ENCODE measurements at places on chromosomes 12 and 14.

DNA sequence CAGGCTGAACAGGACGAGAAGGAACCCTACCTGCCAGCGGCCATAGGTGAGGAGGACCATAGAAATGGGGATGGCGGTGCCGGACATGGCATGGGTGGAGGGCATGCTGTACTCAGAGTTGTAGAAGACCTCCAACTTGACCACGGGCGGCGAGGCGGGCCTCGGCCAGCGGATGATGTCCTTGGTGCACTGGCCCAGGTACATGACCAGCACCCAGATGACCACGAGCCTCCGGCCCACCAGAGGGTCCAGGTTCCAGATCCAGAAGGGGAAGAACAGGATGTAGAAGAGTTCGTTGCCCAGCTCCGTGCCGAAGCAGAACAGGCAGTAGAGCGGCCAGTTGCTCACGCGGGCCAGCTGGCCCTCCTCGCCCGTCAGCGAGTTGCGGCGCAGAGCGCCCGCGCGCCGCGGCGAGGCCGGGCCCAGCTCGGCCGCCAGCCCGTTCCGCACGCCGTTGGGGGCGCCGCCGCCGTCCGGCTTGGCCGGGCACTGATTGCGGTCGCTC lies 582 bp downstream of the SGPP1 start:
- peak; percentile 68 for DNase-seq

DNA sequence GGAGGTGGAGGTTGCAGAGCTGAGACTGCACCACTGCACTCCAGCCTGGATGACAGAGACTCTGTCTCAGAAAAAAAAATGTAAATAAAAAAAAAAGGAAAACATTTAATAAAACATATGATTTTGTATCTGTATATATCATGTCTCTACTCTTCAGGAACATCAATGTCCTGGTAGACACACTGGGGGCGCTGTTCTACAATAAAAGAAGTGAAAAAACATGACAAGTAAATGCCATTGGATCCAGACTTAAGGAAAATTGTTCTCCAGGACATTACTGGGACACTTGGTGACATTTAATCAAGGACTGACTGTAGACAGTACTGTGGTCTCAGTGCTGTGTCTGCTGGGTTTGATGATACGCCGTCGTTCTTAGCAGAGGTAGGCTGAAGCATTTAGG lies 15.5 kb upstream of the KLC1 start:
- no peak for DNase-seq

- no peak for DNase-seq
These were observed 62.8 kb downstream of the HECTD4 start for GRCh38 chr12:112319395-112319794.

GRCh38 chr14:98262566-98262965 lies 1009.4 kb downstream of the BCL11B start:
- no peak for DNase-seq

DNA sequence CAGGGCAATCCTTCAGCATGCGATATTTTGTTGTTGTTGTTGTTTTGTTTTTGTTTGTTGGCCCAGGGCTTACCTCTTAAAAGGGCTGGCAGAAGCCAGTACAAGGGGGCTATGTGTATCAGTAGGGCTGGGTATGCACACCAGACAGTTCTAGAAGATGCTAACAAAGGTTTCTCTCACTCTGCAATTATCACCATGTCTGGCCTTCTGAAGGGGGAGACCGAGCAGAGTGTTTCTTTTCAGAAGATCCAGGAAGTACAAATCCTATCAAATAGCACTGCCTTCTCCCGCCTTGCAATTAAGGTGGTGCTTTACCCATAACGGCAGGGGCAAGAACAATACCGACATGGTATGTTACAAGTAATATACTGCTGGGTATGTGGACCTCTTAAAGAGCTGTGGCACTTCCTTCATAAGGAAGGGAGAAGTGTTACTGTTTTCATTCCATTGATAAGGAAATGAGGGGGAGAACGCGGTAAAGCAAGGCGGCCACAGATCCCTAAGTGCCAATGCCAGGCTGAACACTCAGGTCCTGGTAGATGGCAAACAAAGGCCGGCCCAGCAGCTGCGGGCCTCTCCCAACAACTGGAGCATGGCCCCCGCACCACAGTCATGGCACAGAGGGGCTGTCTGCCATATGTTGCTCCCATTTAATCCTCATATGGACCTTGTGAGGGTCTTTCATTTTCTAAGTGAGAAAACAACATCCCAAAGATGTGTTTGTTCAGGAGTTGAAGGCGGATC lies 19.2 kb upstream of the CACNA2D4 start:
- no peak for DNase-seq

DNA sequence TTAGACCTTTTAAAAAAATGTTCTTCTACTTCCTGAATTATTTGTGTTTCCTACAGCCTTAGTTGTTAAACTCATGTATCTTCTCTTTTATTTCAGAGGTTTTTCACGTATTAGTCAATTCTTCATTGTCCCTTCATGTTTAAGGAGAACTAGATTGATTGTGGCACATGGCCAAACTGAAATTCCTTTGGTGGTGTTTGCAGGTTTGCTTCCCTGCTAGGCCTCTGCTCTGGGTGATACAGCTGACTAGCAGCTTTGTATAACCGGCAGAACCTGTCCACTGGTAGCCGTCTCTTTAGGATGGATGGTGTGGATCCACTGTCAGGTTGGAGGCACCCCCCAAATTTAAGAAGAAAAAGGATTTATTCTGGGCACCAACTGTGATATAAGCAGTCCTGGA lies 262.1 kb downstream of the FBXL14 start:
- no peak for DNase-seq

GRCh38 chr12:44837114-44837755 lies 38.9 kb downstream of the NELL2 start:
- DNase-seq: no peak

GRCh38 chr12:29242921-29243431 lies 93.9 kb downstream of the FAR2 start:
- DNase-seq: no peak

- DNase-seq: no peak
These were observed 55.1 kb downstream of the BRMS1L start for GRCh38 chr14:35881280-35881679.

GRCh38 chr12:52794479-52795331 lies 1.2 kb downstream of the KRT3 start:
- peak; percentile 24 for DNase-seq

GRCh38 chr14:37401093-37401492 lies 194.0 kb downstream of the FOXA1 start:
- DNase-seq: no peak

DNA sequence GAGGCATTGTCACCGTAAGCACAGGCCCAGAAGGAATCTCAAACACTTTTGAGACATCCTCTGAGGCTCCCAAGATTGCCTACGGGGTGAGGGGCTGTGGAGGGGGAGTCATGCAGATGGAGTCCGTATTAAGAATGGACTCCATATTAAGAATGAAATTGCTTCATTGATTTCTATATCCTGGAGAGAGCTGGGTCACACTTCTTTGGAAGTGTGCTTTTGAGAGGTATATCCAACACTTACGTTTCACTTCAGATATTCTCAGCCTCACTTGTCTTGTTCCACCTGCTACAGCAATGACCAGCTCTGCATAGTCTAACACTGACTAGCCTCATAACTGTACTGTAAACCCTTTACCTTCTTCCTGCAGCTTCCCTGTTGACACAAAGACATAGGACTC lies 62.6 kb upstream of the ARHGAP5 start:
- no peak for DNase-seq

GRCh38 chr12:51198568-51199365 lies 19.1 kb downstream of the POU6F1 start:
- no peak for DNase-seq

- DNase-seq: no peak
These were observed 102.4 kb upstream of the METAP2 start for GRCh38 chr12:95371571-95371970.

DNA sequence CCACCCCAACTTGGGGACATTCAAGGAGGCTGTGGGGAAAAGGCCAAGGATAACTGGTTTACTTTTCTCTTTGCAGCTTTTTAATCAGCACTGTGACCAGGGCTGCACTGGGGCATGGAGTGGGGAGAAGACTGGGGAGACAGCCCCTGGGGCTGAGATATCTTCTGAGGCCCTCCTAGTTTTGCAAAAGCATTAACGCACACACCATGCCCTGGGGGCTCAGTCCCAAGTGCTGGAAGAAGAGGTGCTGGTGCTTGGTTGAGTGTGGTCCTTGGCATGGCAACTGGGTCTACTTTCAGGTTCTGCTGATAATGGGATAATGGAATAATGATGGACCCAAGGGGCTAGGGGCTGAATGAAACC lies 9.4 kb upstream of the SMARCD1 start:
- DNase-seq: no peak

DNA sequence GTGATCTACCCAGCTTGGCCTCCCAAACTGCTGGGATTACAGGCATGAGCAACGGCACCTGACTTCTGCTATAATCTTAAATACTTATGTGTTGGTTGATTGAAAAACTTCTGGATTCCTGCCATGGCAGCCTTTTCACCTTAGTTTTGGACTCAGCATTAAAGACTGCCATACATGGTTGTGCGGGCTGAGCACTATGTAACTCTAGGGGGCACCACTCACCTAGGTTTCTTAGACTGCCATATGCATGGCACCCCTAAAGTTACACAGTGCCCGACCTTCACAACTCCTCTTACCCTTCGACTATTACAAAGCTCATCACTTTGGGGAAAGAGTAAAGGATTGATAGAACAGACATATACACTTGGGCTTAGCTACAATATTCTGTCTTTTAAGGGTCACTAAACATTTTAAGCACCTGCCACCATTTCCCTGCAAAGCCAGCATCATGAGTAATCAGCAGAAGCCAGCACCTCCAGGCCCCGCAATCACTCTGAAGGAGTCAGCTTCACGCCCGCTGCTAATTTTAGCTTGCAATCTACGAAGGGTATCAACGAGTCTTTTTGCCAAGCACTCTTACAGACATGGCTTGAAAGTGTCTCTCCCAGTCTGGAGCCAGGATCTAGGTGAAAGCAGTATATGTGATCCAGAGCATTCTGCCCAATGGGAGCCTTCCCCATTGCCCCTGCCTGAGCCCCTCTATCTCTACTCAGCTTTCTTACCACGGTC lies 59.8 kb downstream of the SUDS3 start:
- DNase-seq: no peak

DNA sequence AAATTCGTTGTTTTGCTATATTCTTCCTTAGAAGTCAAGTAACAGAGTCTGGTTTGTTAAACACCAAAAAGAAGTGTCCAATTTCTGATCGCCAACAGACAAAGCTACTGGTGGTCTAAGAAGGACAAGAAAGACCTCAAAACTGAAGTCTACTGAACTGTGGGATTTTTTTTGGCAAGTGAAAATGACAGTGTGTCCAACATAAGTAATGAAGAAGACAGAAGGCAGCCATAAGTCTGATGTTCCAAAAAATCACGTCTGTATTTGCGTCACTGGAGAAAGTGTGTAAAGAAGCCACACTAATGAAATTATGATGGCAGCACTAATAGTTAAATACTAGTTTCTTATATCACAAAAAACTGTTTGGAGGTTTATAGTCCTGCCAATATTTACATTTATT lies 32.6 kb downstream of the WASHC3 start:
- no peak for DNase-seq

DNA sequence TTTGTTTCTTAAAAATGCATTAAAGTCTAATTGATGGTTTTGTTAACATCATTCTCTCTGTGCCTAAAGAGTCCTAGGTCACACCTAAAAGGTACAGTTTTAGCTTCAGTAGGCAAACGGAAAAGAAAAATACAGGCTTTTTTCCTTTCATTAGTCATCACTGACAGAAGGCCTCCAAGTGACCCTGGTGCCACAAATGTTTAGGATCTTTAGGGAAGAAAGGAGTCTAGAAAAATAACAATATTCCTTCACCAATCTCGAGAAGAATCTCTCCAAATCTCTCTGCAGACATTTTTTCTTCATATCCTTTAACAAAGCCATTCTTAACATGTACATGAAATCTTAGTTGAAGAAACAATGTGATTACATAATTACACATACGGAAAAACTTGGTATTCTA lies 2.0 kb downstream of the DENND5B start:
- no peak for DNase-seq

DNA sequence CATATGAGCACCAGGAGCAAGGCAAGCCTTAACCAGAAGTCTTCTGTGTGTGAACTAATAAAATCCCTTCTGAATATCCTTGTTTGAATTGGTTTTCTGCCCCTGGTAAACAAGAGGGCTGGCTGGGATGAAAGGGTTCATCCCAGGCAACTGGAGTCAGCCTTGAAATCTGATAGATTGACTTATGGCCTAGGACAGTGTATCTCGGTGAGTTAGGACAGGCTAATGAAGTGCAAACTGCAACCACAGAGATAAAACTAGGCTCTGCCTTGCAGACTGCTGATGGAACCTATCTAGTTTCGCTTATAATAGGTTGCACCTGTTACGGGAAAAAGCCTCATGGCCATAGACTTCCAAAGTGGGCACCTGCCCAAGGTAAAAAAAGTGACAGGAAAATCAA lies 451.9 kb upstream of the NOVA1 start:
- DNase-seq: no peak

- DNase-seq: peak; percentile 82
These were observed 35.7 kb upstream of the ATP2A2 start for GRCh38 chr12:110245369-110245772.

- DNase-seq: no peak
These were observed 463.5 kb downstream of the TMEM132D start for GRCh38 chr12:129440278-129440677.

DNA sequence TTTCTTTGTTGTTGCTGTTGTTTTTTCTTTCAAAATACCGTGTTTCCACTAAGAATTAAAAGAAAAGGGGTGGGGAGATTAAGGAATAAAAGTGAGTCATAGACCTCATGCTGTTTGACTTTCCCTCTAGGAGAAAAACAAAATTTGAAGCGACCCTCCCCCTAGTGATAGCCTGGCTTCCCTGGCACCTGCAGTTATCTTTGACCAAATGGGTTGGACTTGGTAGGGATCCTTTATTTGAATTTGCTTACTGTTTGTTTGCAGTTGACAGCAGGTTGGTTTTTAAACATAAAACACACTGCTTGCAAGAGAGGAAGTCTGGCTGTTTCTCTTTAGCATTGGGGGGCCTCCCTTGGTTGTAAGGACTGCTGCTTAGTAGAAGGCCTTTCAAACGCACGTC lies 14.0 kb downstream of the OTX2 start:
- no peak for DNase-seq

GRCh38 chr12:90235642-90236041 lies 527.0 kb upstream of the ATP2B1 start:
- no peak for DNase-seq

GRCh38 chr12:31742891-31743290 lies 14.1 kb upstream of the AMN1 start:
- no peak for DNase-seq

GRCh38 chr12:28248555-28249145 lies 58.4 kb downstream of the CCDC91 start:
- DNase-seq: no peak

GRCh38 chr14:71645656-71646055 lies 286.6 kb upstream of the RGS6 start:
- DNase-seq: no peak

DNA sequence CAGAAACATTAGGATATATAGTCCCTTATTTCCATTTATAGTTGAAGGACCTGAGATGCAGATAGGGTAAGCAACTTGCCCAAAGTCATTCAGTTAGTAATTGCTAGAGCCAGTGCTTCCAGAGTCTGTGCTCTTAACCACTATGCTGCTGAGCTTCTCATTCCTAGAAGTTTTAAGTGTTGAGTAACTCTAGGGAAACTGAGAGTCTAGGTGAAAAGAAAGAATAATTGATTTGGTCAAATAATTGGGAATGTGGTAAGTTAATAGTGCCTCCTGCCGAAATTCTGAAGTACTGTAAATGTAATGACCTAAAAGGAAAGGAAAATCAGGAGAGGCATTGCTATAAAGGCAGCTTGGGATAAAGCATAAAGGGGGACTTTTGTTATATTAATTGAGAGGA lies 14.1 kb downstream of the PYROXD1 start:
- DNase-seq: no peak

- DNase-seq: no peak
These were observed 29.2 kb downstream of the RASAL1 start for GRCh38 chr12:113106361-113106760.

GRCh38 chr12:49027846-49028555 lies 9.4 kb upstream of the PRKAG1 start:
- DNase-seq: no peak

Data from activated effector memory CD4-positive, alpha-beta T cell treated with anti-CD3 and anti-CD28 coated beads, Interleukin-2, amount 50 U/mL, for 16 hours (primary cell).